ENCODE measurements at places on chromosomes 1 and 21.

DNA sequence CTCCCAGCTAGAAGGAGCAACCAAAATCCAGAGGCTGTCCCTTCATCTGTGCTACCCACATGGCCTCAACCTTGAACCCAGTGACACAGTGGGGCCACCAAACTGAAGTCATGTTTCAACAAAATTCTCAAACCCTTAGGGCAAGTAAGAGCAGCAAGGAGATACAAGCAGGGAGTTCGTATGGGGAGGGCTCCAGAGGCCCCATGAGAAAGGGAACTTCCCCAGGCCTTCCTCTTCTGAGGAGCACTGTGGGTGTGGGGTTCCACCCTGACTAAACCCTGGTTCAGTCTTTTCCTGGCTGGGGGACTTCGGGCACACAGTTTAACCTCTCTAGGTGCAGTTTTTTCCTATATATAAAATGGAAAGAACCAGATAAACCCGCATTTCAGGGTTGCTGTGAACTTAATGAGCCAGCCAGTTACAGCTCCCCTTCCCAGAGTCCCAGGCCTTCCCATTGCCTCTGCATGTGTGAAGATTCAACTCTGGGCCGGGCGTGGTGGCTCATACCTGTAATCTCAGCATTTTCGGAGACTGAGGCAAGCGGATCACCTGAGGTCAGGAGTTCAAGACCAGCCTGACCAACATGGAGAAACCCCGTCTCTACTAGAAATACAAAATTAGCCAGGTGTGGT is 8.0 kb upstream of the THEMIS2 start:
- no peak for DNase-seq

DNA sequence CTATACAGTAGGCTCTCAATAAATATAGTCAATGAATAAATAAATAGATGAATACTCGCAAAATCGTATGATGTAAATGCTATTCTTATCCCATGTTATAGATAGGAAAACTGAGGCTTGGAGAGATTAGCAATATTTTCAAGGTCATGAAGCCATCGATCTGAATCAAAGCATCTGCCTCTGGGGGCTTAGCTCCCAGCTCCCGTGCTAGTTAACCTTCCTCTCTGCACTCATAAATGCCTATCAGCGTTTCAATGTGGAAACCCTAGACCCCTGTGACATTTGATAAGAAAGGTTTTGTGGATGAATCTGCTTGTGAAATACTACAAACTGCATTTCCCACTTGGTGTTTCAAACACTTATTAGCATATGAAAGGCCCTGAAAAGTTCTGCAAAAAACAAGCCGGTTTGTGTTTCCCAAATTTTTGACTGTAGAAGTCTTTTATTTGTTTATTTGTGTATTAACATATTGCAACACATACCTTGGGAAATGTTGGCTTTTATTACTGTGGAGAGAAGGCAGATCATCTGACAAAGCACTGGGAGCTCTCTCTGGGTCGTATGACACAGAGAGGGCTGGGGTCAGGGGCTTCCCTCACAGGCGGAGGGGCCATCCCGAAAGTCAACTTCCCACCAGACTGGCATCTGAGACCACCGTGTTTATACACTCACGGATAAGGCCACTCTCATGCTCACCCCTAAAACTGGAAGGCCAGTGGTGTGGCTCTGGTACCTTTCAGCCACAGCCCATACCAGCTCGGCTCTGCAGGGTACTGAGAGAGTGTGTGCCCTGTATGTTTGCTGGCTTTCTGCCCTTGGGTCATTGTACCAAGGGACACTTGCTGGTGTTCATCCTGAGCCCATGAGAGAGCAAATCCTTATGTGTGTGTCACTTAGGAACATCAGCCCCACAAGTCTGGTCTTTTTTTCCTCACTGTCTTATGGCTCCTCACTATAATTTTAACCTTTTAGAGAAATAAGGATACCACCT is 993 bp upstream of the PROK1 start:
- no peak for DNase-seq

DNA sequence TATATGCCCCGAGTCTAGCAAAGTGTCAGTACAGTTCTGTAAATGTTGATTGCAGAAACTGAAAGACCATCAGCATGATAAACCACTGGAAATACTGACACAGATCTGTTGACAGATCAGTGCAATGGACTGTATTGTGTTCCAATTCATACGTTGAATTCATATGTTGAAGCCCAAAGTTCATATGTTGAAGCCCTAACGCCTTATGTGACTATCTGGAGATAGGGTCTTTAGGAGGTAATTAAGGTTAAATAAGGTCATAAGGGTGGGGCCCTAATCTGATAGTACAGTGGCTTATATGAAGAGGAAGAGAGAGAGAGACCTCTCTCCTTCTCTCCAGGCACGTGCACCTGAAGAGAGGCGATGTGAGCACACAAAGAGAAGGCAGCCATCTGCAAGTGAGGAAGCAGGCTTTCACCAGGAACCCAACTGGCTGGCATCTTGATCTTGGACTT is 144.7 kb downstream of the MRPL39 start:
- no peak for DNase-seq

DNA sequence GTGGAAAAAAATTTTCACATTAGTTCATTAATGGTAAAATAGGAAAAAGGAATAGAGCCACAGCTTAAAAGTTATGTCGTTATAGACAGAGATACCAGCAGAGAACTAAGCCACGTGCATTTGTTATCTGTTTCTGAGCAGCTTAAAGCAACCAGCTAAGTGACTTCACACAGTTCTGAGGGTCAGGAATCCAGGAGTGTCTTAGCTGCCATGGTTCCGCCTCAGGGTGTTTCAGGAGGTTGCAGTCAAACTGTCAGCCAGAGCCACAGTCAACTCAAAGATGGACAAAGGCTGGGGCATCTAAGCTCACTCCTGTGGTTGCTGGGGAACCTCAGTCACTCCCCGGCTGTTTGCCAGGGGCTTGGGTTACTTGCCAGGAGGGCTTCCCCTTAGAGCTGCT is 515.8 kb downstream of the SMYD3 start:
- no peak for DNase-seq

- DNase-seq = no peak
Measured at GRCh38 chr1:17588048-17588871, 48.8 kb downstream of the ARHGEF10L start.

GRCh38 chr1:67632811-67633655 is 52.0 kb upstream of the GADD45A start:
- no peak for DNase-seq

DNA sequence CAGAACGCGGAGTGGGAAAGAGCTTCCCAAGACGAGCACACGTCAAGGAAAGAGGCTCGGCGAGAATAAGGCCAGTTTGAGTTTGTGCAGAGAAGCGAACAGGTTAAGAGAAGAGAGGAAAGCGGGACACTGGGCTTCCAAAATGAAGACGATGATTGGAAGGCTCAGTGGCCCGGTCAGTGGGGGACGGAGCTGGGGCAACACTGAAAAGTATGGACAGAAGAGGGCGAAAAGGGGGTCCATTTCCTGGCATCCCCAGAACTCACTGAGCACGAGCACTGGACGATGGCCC is 258 bp downstream of the CCT3 start:
- DNase-seq = no peak

DNA sequence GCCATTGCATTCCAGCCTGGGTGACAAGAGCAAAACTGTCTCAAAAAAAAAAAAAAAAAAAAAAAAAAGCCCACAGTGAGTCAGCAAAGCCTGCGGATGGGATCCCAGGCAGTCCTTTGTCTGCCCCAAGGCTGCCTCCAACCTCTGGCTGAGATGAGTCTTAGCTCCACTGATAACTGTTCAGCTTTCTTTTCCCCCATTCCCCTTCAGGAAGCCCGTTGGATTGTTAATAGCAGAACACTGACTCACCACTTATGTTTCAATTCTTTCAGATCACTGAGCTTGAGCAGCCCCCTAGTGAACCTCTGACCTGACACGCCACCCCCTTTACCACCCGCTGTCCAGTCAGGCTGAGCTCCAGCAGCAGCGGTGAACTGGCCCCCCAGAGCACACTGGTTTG is 57.5 kb downstream of the ERG start:
- DNase-seq = no peak

GRCh38 chr21:29330797-29331196 is 32.1 kb downstream of the BACH1 start:
- no peak for DNase-seq

- DNase-seq = peak; percentile 91
Measured at GRCh38 chr1:164588516-164589341, 29.7 kb downstream of the PBX1 start.

- no peak for DNase-seq
Measured at GRCh38 chr1:88698140-88698539, 14.1 kb downstream of the PKN2 start.

DNA sequence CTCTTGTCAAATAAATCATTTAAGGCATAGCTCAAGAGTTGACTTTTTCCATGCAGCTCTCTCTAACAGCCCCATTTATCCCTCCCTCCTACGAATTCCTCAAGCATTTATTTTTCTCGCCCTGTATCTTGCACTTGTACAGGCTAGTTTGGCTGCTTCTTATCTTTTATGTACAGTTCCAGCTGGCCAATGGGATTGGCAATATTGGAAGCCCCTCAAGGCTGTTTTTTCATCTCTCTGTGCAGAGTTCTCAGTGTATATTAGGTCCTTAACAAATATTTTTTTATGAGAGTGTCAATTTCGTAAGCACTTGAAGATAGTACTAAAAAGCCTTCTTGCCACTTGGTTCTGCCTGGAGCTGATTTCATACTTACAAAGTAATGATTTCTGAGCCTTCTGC is 356.0 kb downstream of the ST6GALNAC3 start:
- no peak for DNase-seq

GRCh38 chr1:24553931-24554330 is 2.0 kb upstream of the NCMAP start:
- DNase-seq = no peak

DNA sequence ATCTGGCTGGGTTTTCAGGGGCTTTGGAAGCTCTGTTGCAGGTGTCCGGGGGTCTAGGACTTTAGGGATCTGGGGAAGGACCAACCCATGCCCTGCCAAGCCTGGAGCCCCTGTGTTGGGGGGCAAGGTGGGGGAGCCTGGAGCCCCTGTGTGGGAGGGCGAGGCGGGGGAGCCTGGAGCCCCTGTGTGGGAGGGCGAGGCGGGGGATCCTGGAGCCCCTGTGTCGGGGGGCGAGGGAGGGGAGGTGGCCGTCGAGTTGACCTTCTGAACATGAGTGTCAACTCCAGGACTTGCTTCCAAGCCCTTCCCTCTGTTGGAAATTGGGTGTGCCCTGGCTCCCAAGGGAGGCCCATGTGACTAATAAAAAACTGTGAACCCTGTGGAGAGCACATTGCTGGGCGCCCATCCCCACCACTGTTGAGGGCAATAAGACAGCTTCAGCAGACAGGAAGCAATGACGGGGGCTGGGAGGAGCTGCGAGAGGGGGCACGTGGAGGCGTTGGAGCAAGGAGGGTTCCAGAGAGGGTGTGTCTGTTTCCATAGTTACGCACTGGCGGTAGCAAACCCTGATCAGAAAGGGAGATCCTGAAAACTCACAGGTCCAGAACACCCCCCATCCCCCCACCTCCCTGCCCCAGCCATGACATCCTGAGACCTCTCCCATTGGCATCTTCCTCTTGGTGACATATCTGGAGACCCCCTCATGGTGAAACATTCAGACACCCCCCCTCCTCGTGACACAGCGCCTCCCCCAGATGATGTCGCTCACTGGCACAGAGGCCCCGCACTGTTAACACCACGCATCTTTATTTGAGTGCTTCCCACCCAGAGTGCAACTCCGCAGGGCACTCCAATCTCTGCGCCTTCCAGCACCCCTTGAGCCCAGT is 8.4 kb downstream of the MYBPH start:
- DNase-seq = no peak

DNA sequence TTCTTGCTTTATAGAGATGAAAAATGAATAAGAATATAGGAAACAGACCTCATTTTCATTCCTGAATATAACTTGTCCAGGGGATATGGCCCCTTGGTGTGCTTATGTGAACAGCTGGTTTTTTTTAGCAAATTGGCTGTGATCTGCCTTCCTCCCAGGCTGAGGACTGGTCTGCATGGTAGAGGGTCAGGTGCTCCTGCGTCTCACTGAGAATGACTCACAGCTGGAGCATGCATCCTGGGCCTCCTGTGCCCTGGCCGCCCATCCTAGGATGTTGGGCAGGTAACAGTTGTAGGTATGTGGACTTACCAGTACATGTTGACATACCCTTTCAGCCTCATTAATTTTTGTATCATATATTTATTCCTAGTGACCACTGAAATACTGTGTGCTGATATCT is 29.8 kb downstream of the AGT start:
- DNase-seq = no peak

DNA sequence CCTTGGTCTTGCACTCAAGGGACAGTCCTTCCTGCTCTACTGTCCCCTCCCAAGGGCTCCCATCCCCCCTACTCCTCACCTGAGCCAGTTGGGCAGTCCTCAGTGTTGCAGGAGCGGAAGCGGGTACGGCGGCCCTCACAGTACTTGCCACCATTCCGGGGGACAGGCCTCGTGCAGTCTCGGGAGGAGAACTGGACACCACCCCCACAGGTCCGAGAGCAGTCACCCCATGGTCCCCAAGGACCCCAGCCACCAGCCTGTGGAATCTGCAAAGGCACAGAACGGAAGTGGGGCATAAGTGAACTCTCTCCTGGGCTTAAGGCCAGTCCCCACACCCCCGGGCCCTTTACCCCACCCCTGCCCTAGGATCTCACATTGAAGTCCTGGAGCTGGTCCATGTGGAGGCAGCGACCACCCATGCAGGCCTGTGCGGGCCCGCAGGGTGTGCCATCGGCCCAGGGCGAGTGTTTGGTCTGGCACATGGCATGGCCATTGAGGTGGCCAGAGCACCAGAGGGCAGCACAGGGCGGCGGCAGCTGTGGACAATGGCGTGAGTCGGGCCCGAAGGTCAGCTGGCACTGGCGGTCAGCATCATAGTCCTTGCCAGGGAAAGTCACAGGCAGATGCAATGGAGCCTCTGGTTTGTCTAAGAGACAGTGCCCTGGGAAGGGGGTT is 5.2 kb downstream of the ADAMTS4 start:
- DNase-seq = no peak

- no peak for DNase-seq
Measured at GRCh38 chr1:226619031-226619430, 70.5 kb downstream of the STUM start.

DNA sequence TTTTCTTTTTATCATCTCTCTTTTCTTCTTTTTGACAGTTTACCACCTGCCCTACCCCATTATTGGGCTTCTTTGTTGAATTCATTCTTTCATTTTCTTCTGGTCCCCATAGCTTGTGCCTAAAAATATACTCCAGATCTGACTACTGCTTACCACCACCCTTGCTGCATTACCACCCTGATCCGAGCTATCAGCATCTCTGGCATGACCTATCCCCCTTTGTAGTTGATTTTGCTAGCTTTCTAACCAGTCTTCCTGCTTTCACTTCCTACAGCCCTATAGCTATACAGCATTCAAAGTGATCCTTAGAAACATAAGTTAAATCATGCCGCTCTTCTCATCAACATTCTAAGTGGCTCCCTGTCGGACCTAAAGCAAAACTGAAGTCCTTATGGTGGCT is 59.4 kb upstream of the MPC2 start:
- no peak for DNase-seq

DNA sequence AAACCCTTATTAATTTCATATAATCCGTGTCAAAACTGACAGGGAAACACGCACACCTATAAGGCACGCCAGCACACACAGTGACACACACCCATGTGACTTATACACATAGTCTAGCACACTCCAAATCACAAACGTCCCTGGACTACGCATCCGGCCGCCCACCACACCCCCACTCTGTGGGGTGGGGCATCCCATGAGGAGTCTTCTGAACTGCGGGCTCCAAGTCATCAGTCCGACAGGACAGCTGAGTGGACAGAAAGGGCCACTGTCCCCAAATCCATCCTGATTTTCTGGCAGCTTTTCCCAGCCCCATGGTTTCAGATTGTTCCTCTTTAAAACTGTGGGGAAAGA is 829 bp downstream of the PEA15 start:
- no peak for DNase-seq

Data from left kidney (tissue), 8 donors.